ENCODE measurements at places on chromosomes 3 and 15.

- no peak for DNase-seq
Measured at GRCh38 chr15:99441444-99441800, 124.4 kb upstream of the MEF2A start.

GRCh38 chr3:78762121-78762520, 1005.7 kb downstream of the ROBO1 start:
- no peak for DNase-seq

DNA sequence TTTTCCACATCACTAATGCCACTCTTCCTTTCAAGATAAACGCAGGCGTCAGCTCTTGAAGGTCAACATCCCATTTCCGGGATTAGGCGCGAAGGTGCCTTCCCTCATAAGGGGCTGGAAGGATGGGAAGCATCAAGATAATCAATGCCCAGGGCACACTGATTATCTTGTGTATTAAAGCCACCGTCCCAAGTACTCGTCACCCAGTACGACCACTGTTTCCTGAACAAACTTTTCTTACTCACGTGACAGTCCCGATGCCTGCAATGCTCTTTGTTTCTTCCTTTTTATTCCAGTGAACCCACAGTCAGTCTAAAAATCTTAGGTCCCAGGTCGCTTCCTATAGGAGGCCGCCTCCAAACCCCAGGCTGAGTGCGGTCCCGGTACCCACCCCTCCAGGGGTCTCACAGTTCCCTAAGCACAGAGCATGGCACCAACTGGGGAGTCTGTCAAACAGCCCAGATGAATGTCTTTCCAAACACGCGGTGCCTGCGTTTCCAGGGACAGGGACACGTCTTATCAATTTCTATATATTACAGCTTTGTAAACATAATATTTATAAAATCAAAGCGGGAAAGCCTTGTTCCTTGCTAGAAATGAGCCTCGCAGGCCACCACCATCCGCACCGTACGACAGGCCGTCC, 589 bp downstream of the ANAPC13 start:
- no peak for DNase-seq

GRCh38 chr3:64188810-64189560, 36.3 kb downstream of the PRICKLE2 start:
- no peak for DNase-seq

GRCh38 chr3:182436547-182436946, 356.8 kb upstream of the ATP11B start:
- no peak for DNase-seq

GRCh38 chr3:10454907-10455544, 50.4 kb downstream of the ATP2B2 start:
- no peak for DNase-seq

DNA sequence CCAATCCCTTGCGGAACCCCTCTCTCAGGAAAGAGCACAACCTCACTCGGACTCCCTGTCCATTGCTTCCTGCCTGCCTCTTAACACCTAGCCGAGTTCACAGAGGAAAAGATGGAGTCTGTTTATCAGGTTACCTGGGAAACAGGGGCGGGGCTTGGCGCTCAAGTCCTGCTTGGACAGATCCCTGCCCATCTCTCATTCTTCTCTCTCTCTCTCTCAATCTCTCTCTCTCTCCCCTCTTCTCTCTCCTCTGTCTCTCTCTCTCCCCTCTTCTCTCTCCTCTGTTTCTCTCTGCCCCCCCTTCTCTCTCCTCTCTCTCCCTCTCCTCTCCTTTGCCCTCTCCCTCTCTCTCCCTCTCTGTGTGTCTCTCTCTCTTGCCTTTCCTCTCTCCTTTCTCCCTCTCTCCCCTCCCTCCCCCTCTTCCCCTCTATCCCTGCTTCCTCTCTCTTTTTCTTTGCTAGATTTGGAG, at the start of gene EFHB:
TSS of gene EFHB (minus strand) at position 120 of the 469 bp plus-strand sequence. CDS start 199 bp downstream, outside the sequence.
- DNase-seq: no peak

GRCh38 chr15:25797936-25798901, 64.9 kb downstream of the ATP10A start:
- no peak for DNase-seq

- no peak for DNase-seq
Measured at GRCh38 chr15:31024979-31025378, 33.6 kb upstream of the MTMR10 start.

GRCh38 chr3:141320399-141321108, 47.8 kb upstream of the ZBTB38 start:
- no peak for DNase-seq

- no peak for DNase-seq
Measured at GRCh38 chr15:39340903-39341645, 239.8 kb upstream of the THBS1 start.

DNA sequence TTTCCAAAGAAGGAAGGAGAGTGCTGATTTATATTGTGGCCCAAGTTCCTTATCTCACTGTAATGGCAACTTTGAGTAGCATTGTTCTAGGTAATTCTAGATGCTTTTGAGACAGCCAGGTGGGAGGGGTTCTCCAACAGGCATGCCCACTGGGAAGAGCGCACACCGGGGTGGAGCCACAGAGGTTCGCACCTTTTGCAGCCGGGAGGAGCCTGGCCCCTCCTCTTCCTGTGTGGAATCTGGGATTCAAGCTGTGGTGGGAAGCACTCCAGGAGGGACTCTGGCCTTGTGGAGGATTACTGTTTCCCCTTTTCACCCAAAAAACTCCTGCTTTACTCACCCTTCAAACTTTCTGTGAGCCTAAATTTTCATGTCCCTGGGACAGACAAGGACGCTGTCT, 53.1 kb downstream of the CFAP20DC start:
- no peak for DNase-seq

DNA sequence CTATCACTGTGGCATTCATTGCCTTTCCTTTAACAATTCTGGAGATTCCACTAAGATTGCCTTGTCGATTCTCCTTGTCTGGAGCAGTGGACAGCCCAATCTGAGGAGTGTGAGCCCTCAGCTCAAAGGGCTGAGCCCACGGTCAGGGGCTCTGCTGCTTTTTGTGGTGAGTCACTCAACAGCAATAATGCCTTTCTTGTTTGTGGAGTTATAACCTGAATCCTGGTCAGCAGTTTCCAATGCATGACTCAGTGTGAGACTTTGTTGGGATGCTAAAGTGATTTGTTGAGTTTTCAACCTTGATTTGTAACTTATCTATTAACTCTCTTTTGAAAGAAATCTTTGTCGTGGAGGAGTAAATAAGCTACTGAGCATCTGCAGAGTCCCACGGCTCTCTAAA, 183.5 kb downstream of the TJP1 start:
- no peak for DNase-seq

- no peak for DNase-seq
Measured at GRCh38 chr3:39146083-39146501, 7.3 kb downstream of the CSRNP1 start.

GRCh38 chr3:187473778-187474406, 105.7 kb downstream of the RTP4 start:
- no peak for DNase-seq

DNA sequence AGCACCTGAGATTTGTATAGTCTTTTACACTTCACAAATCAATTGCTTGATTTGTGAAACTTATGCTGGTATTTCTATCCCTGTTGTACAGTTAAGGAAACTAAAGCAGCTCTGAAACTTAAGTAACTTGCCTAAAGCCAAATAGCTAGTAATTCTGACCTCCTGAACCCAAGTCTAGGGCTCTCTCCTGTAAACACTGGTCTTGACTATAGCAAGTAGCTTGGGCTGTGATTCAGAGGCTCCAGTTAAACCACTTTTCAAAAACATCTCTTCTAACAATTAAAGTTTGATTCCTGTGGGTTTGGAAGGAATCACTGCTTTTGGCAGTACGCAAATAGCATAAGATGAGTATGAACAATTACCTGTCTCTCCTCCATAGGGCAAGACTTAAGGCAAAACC, 18.5 kb upstream of the CMTM8 start:
- DNase-seq: no peak

DNA sequence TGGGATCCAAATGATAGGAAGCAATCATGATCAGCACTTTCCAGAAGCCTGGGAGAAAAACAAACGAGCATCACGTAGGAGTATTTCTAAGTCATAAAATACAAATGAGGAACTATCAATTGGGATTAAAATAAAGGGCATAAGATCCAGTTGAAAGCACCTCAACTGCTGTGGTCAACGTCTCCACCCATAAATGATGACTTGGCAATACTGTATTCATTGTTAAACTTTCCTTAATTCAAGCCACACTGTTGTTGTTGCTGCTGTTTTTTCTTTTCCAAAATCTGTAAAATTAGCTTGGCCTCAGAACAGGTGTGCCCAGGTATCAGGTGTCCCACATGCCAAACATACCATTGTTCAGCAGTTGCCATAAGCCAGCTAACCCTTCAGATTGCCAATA, 395.8 kb downstream of the NTRK3 start:
- DNase-seq: no peak

- DNase-seq: no peak
Measured at GRCh38 chr3:2156244-2156847, 57.7 kb downstream of the CNTN4 start.

DNA sequence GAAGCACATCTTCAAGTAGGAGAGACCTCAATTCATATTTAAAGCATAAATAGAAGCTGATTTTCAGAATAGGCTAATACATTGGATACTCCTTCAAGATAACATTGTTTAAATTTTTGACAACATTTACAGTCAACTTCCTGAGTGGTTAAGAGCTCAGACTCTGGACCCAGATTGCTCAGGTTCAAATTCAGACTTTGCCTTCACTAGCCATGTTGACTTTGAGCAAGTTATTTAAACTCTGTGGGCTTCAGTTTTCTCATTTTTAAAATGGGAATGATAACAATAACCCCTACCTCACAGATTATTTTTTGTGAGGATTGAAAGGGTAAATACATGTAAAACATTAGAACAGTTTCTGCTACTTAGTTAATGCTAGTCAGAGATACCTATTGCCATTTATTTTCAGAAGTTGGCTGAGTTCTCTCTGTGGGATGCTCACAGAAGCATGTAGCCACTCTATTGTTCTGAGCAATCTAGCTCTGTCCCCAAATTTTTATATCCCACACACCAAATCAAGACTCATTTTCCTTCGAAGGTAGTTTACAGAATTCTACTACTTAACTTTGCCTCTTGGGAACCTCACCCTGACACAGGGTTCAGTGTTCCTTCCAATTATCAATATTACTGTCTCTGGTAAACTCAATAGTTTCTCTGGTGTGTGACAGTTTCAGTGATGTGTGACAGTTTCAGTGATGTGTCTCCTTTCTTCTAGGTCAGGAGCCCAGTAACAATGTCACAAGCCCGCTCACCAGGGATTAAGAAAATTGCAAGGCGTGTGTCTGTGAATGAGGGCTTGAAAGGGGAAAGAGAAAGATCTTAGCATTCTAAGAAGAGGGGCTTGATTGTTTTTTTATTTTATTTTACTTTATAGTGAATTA, 79.4 kb upstream of the OSTN start:
- no peak for DNase-seq

GRCh38 chr3:57826245-57826951, 70.3 kb downstream of the SLMAP start:
- DNase-seq: no peak

GRCh38 chr3:187870360-187871203, 125.3 kb upstream of the BCL6 start:
- no peak for DNase-seq

DNA sequence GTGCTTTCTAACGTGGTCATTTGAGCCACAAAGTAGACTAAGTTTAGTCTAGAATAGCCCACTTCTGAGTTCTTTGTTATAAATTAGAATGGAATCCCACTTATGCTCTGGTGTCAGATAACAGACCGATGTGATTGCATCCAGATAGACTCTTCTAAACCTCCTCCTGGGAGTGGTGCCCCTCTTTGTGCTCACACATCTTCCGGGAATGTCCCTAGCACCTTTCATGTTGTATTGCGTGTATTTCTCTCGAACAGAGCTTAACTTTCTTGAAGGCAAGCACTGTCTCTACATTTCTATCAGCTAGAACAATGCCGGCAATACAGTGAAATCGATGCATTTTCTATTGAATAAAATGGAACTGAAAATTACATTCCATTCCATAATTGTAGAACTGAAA, 23.0 kb downstream of the CP start:
- no peak for DNase-seq

- no peak for DNase-seq
Measured at GRCh38 chr3:19811689-19812088, 122.3 kb downstream of the EFHB start.

GRCh38 chr3:185717627-185718402, 107.0 kb downstream of the IGF2BP2 start:
- no peak for DNase-seq

- DNase-seq: peak; percentile 61
Measured at GRCh38 chr3:53045518-53046170, at the start of gene SFMBT1. SFMBT1 (minus strand) TSS chr3:53046073; CDS start chr3:52969128, 76,945 bp downstream.

- DNase-seq: no peak
Measured at GRCh38 chr15:99704444-99704838, 28.8 kb downstream of the LYSMD4 start.

DNA sequence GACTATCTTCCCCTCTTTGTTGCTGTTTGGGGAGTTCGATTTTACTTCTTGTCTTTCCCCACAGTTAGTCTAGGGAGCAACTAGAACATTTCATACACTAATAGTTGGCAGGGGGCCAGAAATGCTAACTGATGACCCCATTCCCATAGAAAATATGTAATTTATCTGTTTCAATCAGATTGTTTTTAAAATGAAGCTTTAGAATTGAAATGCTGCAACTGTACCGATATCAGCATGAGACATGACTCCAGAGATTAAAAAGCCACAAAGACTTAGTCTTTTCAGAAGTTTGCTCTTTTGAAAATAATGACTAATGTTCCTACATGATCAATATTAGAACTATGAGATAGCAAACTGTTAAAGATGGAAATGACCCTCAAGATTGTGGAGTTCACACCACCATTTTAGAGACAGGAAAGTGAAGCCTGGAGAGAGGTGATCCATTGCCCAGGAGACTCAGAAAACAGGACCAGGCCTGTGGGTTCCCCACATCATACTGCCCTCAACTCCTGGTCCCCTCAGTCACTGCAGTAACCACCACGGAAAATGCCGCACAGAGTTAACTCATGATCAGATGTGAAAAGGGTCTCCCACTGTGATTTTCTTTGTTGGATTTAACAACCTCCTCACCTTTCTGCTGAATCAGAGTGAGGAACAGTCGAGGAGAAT, 130.3 kb downstream of the CHDH start:
- DNase-seq: no peak

DNA sequence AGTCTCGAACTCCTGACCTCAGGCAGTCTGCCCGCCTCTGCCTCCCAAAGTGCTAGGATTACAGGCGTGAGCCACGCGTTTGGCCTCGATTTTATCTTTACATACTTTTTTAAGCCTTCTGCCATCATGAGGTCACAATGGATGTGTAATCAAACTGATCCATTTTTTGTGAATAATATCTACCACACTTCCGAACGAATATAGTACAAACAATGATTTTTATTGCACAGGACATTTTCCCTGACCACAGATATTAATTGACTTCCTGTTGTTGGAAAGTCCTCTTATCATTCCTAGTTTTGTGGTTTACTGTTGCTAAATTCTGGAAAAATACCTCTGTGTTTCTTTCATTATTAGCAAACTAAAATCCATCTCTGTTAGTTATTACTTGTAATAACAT, 68.9 kb downstream of the MINDY2 start:
- DNase-seq: no peak

GRCh38 chr15:64698823-64699222, 76.6 kb downstream of the RBPMS2 start:
- no peak for DNase-seq

DNA sequence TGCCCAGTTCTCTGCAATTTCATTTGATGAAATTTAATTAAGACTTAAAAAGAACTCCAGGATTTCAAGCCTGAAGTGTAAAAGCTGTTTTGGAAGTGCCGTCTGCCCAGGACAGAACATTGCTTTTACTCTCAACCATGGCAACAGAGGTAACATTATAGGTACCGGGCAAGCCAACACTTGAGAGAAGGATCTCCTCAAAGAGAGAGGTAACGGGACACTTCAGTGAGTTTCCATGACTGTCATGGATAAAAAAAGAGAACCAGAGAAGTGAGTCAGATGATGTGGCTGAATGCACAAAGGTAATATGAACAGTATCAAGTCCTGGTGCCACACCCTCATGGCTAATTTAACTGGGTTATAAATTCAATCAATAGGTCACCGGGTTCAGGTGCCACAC, 130.2 kb upstream of the LMOD3 start:
- no peak for DNase-seq

Measured in stimulated activated CD4-positive, alpha-beta T cell treated with anti-CD3 and anti-CD28 coated beads, TNF-alpha, amount 100 ng/mL, for 1 hour (primary cell).